Left renal pelvis (tissue), 4 donors: ENCODE measurements at places on chromosomes 4 and X. TPM values are rescaled to one million over a fixed set of nuclear protein-coding genes. Genes with fewer than 3 reads are reported as not detected.
A peak's percentile ranks its signal among the peaks of the same experiment; 100 is the strongest.

GRCh38 chr4:9602389-9602914 is 158.2 kb downstream of the DEFB131A start:
- DNase-seq = no peak

- no peak for DNase-seq
These were observed 33.7 kb upstream of the HPRT1 start for GRCh38 chrX:134426281-134426680.

- DNase-seq = no peak
These were observed 633.6 kb downstream of the SPRY1 start for GRCh38 chr4:124030147-124030546.

- no peak for DNase-seq
These were observed 379.9 kb downstream of the ADAM29 start for GRCh38 chr4:175297965-175298565.

- no peak for DNase-seq
These were observed 2.8 kb upstream of the IL21 start for GRCh38 chr4:122623637-122624166.

DNA sequence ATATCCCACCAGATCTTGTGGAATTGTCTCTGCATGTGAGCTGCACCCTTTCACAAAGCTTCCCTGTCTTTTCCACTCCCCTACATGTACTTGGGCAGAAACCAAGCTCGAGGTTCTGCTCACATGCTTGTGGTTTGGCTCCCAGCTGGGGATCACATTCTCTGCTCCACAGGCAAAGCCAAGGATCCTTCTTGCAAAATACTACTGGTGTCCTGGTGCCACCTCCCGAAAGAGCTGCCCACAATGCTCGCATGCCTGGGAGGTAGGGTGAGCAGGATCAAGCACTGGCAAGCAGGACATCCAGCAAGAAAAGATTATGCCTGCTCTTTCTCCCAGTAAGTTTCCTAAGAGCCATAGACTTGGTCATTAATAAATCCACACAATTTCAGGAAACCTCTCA is 45.1 kb upstream of the PPARGC1A start:
- no peak for DNase-seq

DNA sequence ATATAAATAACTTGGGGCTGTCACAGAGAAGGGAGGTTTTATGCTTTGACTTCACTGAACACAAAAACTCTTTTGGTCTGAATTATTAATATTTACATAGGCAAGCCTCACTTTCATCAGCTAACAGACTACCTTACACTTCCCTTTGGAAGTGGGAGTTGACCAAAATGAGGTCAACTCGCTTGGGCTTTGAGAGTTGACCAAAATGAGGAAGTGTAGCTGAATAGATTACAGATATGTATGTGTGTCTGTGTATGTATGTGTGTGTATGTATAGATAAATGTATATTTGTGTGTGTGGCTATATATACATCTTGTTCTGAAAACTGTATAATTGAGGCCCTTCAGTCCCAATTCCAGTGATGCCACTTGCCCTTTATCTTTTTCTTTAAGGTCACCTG is 113.3 kb upstream of the IL13RA1 start:
- DNase-seq = no peak

- DNase-seq = no peak
These were observed 368.0 kb upstream of the TECRL start for GRCh38 chr4:64777286-64777685.

DNA sequence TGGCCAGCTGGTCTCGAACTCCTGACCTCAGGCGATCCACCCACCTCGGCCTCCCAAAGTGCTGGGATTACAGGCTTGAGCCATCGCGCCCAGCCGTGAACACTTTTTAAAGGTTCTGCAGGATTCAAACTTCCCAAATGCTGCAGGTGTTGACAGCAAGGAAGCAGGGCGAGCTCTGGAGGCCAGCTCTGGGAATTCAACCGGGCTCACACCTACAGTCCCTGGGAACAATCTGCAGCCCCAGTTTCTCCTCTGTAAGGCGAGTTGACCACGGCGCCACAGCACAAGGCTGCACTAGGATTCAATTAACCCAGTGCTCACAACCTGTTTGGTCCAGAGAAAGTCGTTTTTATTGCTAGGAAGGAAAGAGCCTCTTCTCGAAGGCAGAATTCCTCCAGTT is 1.6 kb downstream of the MTNR1A start:
- DNase-seq = no peak

- no peak for DNase-seq
These were observed 40.7 kb upstream of the DDX3X start for GRCh38 chrX:41293269-41293668.

- DNase-seq = peak; percentile 67
These were observed at the start of gene SH3RF1 for GRCh38 chr4:169270810-169271691. SH3RF1 (minus strand) TSS chr4:169270956; CDS start chr4:169269212, 1,744 bp downstream.

DNA sequence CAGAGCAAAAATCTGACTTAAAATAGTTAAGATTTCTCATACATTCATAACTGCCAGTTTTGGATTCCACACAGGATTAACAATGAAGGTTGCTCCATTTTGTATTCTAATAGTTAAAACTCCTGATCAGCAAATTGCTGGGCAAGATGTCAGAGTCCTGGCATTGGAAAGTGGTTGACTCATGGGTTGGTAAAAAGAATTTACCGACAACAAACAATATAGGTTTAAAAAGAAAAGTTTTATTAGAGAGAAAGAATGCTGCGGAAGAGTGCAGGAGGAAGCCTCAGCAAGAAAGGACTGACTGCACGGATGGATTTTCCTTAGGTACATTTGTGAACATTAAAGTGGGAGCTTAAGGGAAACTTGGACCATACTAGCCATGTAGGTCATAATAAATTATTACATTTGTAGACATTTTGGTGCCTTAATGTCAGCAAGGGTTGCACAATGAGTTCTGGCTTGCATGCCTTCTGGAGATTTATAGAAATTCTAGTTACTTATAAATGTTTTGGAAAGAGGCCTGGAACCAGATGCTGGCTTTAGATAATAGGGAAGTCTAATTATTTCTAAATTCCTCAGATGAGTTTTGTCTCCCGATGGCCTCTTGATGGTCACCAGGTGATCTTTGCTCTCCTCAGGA is 25.4 kb upstream of the IL2 start:
- DNase-seq = no peak

DNA sequence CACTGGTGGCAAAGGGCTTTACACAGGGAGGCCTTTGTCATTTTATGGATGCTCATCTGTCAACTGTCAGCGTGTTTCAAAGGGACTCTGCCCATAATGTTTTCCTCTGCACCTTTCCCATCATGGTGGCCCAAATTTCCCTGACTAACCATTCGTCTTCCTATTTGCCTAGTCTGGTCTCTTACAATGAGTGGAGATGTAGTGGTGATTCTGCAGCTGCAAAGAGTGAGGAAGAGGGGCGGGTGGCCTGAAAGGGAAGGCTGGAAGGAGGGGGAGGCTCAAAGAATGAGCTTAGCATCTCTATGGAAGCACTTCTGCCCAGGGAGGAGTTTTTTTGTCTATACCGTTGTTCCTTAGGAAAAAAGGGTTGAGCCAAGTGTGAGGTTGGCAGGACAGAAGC is 447.5 kb downstream of the NKX6-1 start:
- DNase-seq = no peak

- DNase-seq = no peak
These were observed 111.2 kb downstream of the ZNF518B start for GRCh38 chr4:10346023-10346422.

GRCh38 chr4:130044788-130045531 is 949.0 kb downstream of the C4orf33 start:
- DNase-seq = no peak

- DNase-seq = no peak
These were observed 1066.9 kb upstream of the PCDH7 start for GRCh38 chr4:29653221-29653620.

- no peak for DNase-seq
These were observed 425.1 kb downstream of the RAB28 start for GRCh38 chr4:13059019-13059418.

DNA sequence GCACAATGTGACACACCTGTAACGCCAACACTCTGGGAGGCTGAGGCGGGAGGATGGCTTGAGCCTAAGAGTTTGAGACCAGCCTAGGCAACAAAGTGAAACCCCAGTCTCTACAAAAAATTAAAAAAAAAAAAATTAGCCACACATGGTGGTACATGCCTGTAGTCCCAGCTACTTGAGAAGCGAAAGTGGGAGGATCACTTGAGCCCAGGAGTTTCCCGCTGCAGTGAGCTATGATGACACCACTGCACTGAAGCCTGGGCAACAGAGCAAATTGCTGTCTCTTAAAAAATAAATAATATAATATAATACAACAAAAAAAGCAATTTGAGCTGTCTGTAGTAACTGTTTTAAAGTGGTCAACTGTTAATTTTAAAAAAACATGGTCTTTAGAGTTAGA is 13.2 kb downstream of the SPOCK3 start:
- no peak for DNase-seq

GRCh38 chr4:5592272-5592671 is 116.1 kb downstream of the EVC2 start:
- no peak for DNase-seq

- no peak for DNase-seq
These were observed 8.1 kb upstream of the JAKMIP1 start for GRCh38 chr4:6208416-6208815.

- DNase-seq = no peak
These were observed 269.4 kb upstream of the FAT4 start for GRCh38 chr4:125045311-125045710.

GRCh38 chr4:39613093-39613656 is 25.5 kb downstream of the SMIM14 start:
- no peak for DNase-seq

DNA sequence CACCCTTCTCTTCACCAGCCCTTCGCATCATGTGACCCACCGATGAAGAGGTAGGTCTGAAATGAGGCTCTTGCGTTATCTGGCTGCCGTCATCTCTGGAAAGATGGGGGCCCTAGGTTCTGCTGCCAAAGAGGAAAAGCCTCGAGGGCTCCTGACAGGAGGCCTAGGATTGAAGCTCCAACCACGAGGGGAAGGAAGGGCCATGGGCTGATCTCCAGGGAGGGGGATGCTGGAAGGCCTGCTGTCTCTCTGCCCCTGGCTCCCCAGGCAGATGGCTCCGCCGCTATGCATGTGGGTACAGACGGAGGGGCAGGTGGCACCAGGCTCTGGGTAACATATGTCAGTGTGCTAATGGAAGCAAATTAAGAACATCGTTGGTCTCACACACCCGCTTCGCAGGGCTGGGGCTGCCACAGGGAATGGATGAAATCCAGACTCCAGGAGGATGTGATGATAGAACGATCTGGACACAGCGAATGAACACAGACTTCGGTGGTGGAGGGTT is 44.9 kb downstream of the AFAP1 start:
- no peak for DNase-seq

DNA sequence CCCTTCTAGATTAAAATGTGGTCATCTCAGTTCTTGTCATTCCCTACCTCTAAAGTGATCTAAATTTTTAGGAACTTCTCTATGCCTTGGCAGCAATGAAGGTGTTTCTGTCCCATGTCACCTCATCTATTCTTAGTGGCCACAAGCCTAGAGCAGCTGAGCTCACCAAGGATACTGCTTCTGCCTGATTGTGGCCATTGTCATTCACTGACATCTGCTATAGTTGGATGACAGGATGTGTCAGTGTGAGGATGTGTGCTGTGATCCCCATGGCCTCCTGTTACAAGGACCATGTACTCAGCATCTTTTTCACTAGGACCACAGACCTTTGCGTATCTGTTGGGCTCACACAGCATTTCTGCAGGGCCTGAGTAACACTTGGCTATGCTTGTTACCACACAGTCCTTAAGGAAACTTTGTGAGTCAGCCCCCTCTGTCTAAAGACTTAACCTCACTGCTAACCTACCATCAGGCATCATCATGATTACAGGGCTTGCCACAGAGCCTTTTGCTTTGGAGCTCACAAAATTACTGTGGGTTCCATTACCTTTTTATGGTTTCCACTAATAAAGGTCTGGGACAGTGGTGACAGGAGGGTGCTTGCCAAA is 421.0 kb downstream of the ADAM29 start:
- DNase-seq = no peak

- no peak for DNase-seq
These were observed 122.4 kb upstream of the ACSL4 start for GRCh38 chrX:109855501-109855900.

- DNase-seq = no peak
These were observed 21.5 kb downstream of the HHIP start for GRCh38 chr4:144667500-144667899.

- DNase-seq = no peak
These were observed 762 bp downstream of the PIGA start for GRCh38 chrX:15334561-15334960.

DNA sequence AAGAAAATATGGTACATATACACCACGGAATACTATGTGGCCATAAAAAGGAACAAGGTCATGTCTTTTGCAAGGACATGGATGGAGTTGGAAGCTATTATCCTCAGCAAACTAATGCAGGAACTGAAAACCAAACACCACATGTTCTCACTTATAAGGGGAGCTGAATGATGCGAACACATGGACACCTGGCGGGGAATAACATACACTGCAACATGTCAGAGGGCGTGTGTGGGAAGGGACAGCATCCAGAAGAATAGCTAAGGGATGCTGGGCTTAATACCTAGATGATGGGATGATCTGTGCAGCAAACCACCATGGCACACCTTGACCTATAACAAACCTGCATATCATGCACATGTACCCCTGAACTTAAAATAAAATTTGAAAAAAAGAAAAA is 19.5 kb upstream of the CNKSR2 start:
- DNase-seq = no peak

DNA sequence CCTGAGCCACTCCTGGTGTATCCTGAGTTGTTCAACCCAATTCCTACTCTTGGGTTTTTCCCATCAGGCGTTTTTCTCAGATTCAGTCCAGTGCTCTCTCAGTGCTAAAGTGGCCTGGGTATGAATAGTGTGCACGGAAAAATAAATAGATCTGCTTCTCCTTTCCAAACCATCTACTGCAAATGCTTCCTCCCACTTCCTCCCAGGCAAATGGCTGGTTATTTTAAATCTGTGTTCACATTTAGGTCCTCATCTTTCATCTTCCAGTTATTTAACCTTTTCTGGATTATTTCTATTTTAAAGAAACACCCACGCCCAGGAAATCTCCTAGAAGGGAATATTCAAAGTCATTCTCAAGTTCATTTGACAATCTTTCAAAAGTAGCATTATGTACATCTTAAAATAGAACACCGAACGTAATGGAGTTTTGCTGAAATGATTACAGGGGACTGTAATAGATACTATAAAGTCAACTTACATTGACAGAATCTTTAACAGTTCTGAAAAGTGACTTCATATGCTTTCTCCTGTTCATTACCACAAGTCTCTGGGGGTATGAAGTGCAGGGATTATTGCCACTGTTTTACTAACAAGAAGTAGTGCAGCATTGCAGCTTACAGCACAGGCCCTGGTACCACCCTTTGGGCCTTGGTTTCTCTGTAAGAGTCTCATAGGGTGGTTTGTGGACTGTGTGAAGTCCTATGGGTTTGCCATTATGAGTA is 66.3 kb downstream of the MED28 start:
- DNase-seq = no peak

GRCh38 chr4:40628888-40629287 is 776 bp downstream of the RBM47 start:
- DNase-seq = no peak

GRCh38 chrX:19769467-19769866 is 117.9 kb downstream of the SH3KBP1 start:
- no peak for DNase-seq

GRCh38 chr4:181690498-181690897 is 552.7 kb upstream of the TENM3 start:
- DNase-seq = no peak

CENPE gene
- polyA plus RNA-seq = 11.7 TPM

SMARCA1 gene
- polyA plus RNA-seq = 103 TPM

C1QTNF7 gene
- 28.0 TPM for polyA plus RNA-seq

PLP1 gene
- 77.9 TPM for polyA plus RNA-seq

CCDC110 gene
- polyA plus RNA-seq = 2.4 TPM

MOSPD2 gene
- 18.6 TPM for polyA plus RNA-seq

SUPT20HL2 gene
- not detected for polyA plus RNA-seq

TSR2 gene
- 47.6 TPM for polyA plus RNA-seq

PRAF2 gene
- polyA plus RNA-seq = 37.7 TPM

FAM149A gene
- 21.5 TPM for polyA plus RNA-seq

WDR45 gene
- polyA plus RNA-seq = 57.8 TPM

CYSLTR1 gene
- polyA plus RNA-seq = 2.4 TPM
